ENCODE measurements at places on chromosomes 2 and 18.

DNA sequence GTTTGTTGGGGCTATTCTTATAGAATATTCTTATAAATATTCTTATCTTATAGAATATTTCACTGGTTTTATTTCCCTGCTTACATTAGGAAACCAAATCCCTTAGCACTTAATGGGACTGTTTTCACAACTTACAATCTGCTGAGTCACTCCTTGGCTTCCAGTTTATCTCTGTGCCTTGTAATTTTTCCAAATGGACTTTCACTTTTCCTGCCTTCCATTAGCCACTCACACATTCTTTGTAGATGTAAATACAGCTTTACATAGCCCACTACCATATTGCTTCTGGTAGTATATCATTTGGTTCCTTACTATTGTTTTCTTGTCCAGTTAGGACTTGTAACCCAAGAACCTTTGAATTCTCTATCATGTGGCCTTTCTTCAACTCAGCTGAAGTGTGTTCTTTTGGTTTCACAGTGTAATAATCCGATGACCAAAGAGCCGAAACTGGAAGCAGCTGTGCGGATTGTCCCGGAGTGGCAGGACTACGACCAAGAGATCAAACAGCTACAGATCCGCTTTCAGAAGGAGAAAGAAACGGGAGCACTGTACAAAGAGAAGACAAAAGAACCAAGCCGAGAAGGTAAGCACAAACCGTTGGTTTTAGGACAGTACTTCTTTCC is 96.1 kb downstream of the UGGT1 start:
- no peak for DNase-seq

DNA sequence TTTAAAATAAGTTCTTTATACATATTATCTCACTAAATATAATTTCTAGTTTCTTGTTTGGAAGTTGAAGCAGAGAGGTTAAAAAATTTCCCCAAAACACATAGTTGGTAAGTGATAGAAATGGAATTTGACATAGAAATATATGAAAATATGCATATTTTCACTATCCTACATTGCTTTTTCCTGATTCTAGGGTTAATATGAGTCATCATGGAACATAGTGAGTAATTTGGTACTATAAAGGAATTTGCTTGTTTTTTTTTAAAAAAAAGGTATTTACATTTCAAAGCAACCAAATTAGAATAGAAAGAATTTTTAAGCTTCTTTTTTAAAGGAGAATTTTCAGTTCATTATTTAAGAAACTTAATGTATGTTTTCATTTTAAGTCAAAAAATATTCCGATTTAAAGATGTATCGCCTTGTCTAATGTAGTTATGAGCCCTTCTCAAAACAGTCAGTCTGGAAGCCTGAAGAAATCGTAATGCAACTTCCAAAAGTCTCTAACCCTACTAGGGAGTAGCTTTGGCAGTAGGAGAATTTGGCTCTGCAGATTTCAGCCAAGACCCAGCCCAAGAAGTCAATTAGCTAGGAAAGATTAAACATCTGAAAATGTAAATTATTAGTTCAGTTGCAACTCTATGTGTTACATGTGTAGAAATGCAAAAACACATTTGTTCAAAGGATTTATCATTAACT is 147.3 kb downstream of the RDH14 start:
- DNase-seq, result no peak

GRCh38 chr2:173214213-173214612 is 138.6 kb downstream of the MAP3K20 start:
- DNase-seq, result no peak

- no peak for DNase-seq
These were observed 2.8 kb upstream of the RMP24 start for GRCh38 chr18:35969676-35970075.

DNA sequence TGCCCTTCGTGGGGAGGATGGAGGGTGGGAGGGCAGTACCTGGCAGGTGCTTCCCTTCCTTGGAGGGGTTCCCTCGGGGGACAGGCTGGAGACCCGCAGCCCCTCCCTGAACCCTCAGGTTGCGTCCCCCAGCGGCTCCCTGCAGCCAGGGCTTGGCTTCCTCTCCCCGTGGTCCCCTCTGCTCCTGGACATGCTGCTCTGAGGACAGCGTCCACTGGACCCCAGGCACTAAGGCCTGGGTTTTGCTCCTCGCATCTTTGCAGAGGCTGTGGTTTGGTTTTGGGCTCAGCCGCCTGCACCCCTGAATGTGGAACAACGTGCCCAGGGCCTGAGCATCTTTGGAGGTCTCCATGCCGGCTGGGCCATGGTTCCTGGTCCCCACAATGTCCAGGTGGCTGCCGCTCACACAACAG is 133.5 kb downstream of the PTGR3 start:
- no peak for DNase-seq

- DNase-seq, result no peak
These were observed 13.8 kb downstream of the NBAS start for GRCh38 chr2:15547115-15547876.

- no peak for DNase-seq
These were observed 462.8 kb upstream of the SLC8A1 start for GRCh38 chr2:40914666-40915065.

GRCh38 chr2:208929894-208930427 is 493.9 kb upstream of the MAP2 start:
- DNase-seq, result no peak

DNA sequence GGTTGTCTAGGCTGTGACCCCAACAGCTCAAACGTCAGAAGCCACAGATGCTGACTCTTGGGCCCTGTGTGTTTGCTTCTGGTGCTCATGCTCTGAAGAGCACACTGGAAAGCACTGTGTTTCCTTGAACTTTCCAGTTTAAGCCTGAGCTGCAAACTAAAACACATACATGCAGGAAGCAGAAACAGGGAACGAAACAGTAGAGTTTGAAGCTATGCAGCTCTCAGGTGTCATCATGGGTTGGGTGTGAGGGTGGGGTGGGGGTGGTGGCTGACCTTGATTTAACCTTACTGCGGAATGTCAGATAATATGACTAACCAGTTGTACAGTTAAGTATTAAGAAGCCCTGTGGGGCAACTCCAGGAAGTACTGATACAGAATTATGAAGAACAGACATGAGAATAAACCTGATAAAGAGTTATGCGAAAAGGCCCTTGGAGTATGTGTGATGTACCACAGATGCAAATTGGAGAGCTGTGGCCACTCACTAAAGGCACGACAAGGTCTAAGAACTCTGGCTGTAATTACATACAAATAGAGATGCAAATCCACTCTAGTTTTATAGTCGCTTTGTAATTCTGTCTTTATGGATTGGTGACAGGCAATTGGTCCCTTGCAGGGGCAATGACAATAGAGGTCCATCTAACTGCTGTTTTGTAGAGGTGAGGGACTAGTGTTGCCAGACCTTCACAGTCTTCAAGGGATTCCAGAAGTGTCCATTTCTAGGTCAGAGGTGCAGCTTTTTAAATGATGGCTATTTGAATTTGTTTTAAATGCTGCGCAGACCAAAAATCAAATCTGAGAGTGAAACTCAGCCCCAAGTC is 273.1 kb downstream of the NAPG start:
- no peak for DNase-seq

- DNase-seq, result no peak
These were observed 275.6 kb upstream of the CXCR4 start for GRCh38 chr2:136393514-136393913.

DNA sequence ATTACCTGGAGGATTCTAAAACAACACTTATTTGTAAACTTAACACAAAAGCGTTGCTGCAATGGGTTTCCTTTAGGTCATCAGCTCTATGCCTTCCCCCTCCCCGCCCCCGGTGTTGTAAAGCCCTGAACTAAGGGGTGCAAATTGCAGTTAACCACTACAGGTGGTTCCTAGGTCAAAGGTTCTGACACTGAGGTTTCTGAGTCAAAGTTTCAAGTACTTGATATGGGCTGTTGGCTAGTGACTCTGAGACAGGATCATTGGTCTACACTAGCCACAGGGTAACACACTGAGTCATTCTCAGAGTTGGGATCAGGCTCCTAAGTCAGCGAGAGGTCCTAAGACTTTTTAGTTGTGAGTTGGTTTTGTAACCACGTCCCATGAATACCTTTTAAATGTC is 15.4 kb downstream of the IL1B start:
- DNase-seq, result no peak

DNA sequence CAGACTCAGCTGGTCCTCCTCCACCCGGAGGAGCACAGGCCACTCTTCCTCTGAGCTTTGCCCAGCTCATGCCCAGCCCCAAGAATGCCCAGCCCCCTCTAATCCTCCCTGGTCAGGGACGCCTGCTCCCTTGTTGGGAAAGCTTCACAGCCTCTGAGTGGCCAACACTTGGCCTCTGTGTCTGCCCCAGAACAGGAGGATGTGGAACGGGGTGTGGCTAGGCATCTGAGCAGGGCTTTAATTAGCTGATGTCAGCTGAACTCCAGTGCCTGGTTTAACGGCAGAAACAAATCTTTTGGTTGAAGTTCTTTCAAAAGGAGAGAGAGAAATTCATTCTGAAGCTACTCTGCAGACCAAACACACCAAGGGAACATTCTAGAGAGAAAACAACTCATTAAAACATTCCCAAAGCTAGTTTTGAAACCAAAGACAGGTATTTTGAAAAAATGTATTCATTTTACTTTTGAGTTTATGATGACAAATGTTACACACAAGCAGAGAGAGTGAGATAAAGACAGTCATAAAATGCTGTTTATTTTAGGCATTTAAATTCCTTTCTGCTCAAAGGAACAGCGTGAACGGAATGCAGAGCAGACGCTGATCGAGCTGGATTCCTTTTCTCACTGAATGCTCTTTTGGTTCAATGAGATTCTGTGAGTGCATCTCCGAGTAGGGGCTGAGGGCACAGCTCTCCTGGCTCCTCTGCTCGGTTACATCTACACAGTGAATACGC is 63.8 kb downstream of the RTP5 start:
- DNase-seq, result no peak

- DNase-seq, result no peak
These were observed 228.5 kb downstream of the ALPK2 start for GRCh38 chr18:58400331-58400870.

GRCh38 chr2:9554921-9555296 is 721 bp downstream of the ADAM17 start:
- DNase-seq, result peak; percentile 14

DNA sequence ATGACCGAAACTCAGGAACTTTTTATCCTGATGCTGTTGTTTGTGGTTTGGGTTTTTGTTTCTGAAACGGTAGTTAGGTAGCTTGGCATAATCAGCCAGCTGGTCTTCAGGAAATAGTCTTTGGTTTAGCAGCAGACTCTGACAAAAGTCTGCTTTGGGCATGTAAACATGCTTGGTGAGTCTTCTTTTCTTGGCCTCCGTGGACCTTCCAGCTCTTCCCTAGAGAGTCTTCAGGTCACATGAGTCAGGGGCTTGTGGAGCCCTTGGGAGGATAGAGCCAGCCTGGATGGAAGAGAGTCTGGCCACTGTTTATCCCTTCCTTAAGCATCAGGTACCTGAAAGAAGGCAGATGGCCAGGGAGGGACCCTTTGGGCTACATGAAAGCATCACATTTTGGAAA is 154.5 kb downstream of the MGAT5 start:
- no peak for DNase-seq

DNA sequence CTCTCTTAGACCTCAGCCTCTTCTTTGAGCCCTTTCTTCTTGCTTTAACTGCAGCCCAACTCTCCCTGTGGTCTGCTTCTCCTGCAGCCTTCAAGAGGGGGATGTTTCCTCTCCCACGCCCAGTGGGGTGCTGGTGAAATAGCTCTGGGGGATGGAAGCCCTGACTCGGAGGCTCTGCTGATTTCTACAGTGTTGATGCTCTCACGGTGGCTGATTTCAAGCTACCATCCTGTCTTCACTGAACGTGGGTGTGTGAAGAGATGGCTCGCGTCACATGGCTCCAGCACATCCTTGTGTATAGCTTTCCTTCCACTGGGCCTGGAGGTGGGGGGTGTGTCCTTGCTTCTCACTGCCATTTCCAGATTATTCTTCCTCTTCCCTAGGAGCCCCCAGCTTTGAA is 20.0 kb downstream of the MPP4 start:
- no peak for DNase-seq

DNA sequence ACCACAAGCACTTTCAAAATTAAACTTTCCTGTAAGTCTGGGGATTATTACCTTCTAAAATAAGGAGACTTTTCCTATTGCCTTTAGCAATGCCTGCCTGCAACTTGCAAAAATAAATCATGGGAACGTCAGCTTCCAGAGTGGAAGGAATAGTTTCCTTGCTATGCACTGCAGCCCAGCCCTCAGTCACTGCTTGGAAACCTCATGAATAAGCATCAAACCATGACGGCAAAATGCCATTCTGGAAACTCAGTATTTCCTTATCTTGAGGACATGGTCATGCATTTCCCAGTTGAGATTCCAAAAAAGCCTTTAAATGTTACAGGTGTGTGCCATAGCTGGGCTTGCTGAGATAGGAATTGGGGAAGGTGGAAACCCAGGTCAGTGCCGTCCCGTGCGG is 84.2 kb upstream of the OTOS start:
- no peak for DNase-seq

DNA sequence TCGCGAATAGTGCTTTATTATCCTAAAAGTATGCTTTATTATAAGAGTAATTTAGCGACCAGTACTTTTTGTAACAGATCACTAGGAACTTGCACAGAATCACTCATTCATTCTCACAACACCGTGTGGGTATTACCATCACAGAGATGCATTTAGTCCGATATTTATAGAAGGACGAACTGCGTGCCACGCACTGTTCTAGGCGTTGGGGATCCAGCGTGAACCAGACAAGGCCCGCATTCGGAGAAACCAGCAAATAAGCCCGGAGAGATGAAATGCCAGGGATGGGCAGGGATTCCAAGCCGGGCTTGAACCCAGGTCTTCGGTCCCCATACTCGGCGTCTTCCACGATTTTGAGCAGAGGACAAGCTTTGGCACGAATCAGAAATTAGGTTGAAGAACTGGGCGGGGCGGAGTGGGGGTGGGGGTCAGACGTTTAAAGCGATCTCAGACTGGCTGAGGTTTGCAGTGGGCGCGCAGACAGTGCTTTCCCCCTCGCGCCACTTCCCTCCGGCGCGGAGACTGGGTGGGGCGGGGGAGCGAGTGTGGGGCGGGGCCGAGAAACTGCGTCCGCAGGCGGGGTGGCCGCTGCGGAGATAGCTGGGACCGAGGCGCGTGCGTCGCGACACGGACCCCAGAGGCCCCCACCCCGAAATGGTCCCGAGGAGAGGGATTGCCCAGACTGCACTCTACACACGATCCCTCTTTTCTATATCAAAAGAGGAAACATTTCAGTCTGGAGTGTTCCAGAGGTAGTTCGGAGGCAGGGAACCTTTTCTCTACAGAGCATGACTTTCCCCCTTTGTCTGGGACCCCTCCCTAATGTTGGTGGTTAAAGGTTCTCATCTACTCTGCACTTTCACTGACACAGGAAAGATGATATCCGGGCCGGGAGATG is 1.1 kb upstream of the CXCR4 start:
- DNase-seq, result peak; percentile 79

DNA sequence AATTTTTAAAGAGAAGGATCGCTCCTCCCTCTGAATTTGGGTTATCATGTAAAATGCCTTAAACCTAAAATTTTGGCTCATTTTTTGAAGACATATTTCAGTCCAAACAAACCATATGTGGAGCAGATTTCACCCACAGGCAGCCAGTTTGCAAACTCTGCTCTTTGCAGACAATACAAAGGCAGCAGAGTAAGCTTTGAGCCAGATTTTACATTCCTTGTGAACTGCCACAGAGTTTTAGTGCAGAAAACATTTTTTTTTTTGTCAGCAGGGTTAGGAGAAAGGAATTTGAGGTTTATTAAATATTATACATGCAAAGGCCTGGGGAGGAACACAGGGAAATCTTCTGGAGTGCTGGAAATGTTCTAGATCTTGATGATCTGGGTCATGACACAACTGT is 171.9 kb upstream of the FN1 start:
- no peak for DNase-seq

- no peak for DNase-seq
These were observed 163.8 kb upstream of the STK17B start for GRCh38 chr2:196335221-196335634.

GRCh38 chr2:236909193-236909504 is 176.5 kb upstream of the COPS8 start:
- no peak for DNase-seq

GRCh38 chr18:2531751-2532150 is 39.6 kb downstream of the METTL4 start:
- no peak for DNase-seq
